Glutamatergic neuron (in vitro differentiated cells): ENCODE measurements at places on chromosomes 2 and 18. TPM values are rescaled to one million over a fixed set of nuclear protein-coding genes. Genes with fewer than 3 reads are reported as not detected.

COBLL1 gene
- total RNA-seq = 0.91 TPM

IL36B gene
- total RNA-seq = not detected

ALKAL2 gene
- total RNA-seq = 1.0 TPM

GRCh38 chr18:8400193-8400752 lies 209.0 kb upstream of the RAB12 start:
- peaks cover 3% of the 10 kb centered on the region for H3K27me3 ChIP-seq
- H3K4me3 ChIP-seq = no peak overlapping the region
- H3K27ac ChIP-seq = no peak overlapping the region
- peak; percentile 33 for DNase-seq
- peaks cover 8% of the 10 kb centered on the region for H3K4me1 ChIP-seq

SERPINB12 gene
- total RNA-seq = not detected

DNA sequence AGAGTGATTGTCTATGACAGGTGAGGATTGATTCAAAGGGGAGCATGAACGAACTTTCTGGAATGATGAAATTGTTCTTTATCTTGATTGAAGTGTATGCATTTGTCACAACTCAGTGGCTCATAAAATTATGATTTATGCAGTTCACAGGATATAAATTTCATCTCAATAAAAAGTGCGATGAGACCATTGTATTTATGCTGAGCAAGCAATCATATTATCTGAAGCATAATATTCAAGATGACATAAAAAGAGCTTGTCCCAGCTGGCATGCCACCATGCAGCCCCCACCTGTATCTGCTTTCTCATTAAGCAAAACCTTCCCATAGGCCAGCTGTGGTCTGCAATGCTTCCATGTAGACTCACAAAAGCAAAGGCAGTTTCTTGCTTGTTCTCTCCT lies 49.6 kb upstream of the TEX51 start:
- peaks cover 3% of the 10 kb centered on the region for H3K27me3 ChIP-seq
- H3K4me1 ChIP-seq = no peaks in the 10 kb centered on the region
- no peak overlapping the region for H3K4me3 ChIP-seq
- DNase-seq = no peak
- no peak overlapping the region for H3K27ac ChIP-seq

LOXL3 gene
- total RNA-seq = 64.2 TPM

ACKR3 gene
- 1.2 TPM for total RNA-seq

PREB gene
- 35.5 TPM for total RNA-seq

DNA sequence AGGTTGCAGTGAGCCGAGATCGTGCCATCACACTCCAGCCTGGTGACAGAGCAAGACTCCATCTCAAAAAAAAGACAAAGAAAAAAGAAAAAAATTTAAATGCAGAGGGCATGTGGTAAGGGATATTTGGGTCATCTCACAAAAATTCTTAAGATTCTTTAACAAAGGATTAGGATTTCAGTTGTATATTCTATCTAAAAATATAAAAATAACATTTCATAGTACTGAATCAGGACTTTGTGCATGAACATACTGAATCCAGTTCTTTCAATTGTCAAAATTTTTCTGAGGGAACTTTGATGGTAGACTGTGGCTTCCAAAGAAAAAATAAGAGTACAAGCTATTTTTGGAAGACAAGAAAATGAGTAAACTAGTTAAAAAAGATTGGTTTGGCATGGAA lies 6.5 kb upstream of the PPP3R1 start:
- DNase-seq = no peak
- no peaks in the 10 kb centered on the region for H3K27me3 ChIP-seq
- no peak overlapping the region for H3K27ac ChIP-seq
- H3K36me3 ChIP-seq = no peaks in the 10 kb centered on the region

DNA sequence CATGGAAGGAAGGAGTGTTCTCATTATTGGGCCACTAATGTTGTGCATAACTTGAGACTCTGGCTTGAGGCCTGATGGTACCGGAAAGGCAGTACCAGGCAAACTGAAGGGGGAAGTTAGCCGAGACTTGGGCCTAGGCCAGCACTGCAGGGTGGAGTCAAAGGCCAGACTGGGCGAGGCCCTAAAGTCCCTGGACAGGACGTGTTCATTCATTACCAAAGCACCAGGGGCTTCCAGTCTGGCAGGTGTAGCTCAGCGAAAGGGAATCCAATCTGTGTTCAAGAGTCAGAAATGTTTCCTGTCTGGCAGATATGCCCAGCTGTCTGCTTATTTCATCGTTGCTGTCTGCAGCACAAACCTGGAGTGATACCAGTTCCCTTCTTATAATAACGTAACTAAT lies 4.7 kb upstream of the ITSN2 start:
- H3K4me1 ChIP-seq = peaks cover 9% of the 10 kb centered on the region
- H3K27me3 ChIP-seq = peaks cover 5% of the 10 kb centered on the region
- DNase-seq = no peak
- H3K36me3 ChIP-seq = no peaks in the 10 kb centered on the region
- H3K27ac ChIP-seq = no peak overlapping the region

MRPS5 gene
- 68.7 TPM for total RNA-seq

FAM124B gene
- total RNA-seq = 1.3 TPM

DNA sequence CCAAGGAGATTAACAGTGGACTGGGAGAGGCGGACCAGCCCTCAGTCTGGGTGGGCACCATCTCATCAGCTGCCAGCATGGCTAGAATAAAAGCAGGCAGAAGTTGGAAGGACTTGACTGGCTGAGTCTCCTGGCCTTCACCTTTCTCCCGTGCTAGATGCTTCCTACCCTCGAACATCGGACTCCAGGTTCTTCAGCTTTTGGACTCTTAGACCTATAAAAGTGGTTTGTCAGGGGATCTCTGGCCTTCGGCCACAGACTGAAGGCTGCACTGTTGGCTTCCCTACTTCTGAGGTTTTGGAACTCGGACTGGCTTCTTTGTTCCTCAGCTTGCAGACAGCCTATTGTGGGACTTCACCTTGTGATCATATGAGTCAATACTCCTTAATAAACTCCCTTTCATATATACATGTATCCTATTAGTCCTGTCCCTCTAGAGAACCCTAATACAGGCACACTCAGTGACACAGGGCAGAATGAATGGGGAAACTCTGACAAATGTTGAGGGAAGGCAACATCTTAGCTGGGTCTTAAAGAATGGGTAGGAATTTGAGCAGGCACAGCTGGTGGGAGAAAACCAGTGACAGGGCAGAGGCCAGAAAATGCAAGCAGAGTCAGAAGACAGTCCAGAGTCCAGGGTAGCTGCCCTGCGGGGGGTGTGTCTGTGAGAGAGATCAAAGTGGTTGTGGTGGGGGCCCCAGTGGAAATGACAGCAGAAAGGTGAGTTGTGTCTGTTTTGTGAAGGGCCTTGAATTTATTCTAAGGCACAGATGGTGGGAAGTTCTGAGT lies 108.1 kb upstream of the CD302 start:
- DNase-seq = no peak
- peak overlapping the region; percentile 36 for H3K4me3 ChIP-seq
- H3K27ac ChIP-seq = no peak overlapping the region
- peaks cover 7% of the 10 kb centered on the region for H3K36me3 ChIP-seq
- H3K27me3 ChIP-seq = peaks cover 8% of the 10 kb centered on the region
